Omental fat pad (tissue), 4 donors: ENCODE measurements at places on chromosomes 11 and 22. TPM values are rescaled to one million over a fixed set of nuclear protein-coding genes. Genes with fewer than 3 reads are reported as not detected.

Gene SLC22A12
- not detected for total RNA-seq

- no peak for DNase-seq
Observed at GRCh38 chr11:33772300-33772699, 2.0 kb downstream of the FBXO3 start.

Gene OLFML1
- 6.5 TPM for total RNA-seq

Gene XNDC1N
- 10.9 TPM for total RNA-seq

GRCh38 chr11:125170001-125170509 lies 5.5 kb downstream of the PKNOX2 start:
- no peak for DNase-seq
